ENCODE measurements at places on chromosomes 12 and 14.
A peak's percentile ranks its signal among the peaks of the same experiment; 100 is the strongest.

DNA sequence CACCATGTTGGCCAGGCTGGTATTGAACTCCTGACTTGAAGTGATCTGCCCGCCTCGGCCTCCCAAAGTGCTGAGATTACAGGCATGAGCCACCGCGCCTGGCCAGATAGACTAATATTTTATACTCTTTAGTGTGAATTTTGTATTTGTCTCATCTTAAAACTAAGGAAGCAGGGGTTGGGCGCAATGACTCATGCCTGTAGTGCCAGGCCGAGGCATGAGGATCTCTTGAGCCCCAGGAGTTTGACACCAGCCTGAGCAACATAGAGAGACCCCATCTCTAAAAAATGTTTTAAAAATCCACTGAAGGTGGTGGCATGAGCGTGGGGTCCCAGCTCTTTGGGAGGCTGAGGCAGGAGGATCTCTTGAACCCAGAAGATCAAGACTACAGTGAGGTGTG, 9.0 kb downstream of the DYNC1H1 start:
- DNase-seq, result peak; percentile 43

- peak; percentile 72 for DNase-seq
Observed at GRCh38 chr12:18684430-18684829, 53.4 kb downstream of the PLCZ1 start.

DNA sequence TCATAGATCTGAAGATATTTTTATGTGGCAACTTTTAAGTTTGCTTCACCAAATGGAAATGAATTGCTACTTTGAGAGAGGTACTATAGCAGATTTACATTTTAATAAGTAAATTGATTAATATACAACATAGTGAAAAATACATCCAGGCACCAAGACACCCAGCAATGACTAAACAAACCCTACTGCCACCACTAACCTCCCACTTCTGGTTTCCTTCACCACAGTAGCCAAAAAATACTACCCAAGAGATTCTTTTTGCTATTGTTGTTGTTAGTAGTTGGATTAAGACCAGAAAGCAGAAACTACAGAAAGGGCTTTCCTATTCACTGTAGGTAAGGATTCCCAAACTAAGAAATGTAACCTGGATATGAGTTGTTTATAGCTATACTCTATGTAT, 54.1 kb downstream of the COCH start:
- DNase-seq, result no peak

GRCh38 chr12:42255221-42255865, 17.3 kb upstream of the YAF2 start:
- DNase-seq, result peak; percentile 28

DNA sequence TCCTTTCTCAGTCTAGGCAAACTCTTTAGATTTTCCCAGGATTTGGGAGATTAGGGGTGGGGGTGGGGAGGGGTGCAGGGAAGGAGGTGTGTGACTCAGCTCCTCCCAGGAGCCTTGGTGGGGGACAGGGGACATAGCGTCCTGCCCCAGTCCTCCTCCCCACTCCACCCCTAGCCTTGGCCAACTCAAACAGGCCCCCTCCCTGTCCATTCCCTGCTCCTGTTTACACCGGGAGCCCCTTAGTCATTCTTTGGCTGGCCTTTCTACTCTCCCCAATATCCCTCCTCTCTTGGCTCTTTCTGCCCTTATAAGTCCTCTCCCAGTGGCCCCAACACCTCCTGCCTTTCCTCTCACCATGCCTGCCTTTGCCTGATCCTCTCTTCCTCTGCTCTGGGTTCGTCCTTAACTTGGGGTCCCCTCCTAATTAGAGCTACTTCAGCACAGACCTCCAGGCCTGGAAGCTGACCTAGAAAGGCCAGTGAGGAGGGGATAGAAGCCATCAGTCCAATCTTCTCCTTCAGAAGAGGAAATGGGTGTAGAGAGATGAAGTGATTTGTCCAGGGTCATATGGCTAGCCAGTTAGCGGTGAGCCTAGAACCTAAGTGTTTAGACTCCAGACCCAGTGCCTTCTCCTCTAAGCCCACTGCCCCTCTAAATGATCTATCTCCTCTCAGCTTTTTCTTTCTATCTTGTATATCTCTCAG, 2.3 kb upstream of the ITGA5 start:
- no peak for DNase-seq

- no peak for DNase-seq
Observed at GRCh38 chr12:130425698-130426245, 88.1 kb downstream of the PIWIL1 start.

GRCh38 chr12:1633459-1633858, 4.4 kb downstream of the WNT5B start:
- no peak for DNase-seq

- no peak for DNase-seq
Observed at GRCh38 chr14:94787092-94787491, 17.2 kb upstream of the GSC start.

All from epithelial cell of esophagus (primary cell).